ENCODE measurements at places on chromosomes 2 and 18.

DNA sequence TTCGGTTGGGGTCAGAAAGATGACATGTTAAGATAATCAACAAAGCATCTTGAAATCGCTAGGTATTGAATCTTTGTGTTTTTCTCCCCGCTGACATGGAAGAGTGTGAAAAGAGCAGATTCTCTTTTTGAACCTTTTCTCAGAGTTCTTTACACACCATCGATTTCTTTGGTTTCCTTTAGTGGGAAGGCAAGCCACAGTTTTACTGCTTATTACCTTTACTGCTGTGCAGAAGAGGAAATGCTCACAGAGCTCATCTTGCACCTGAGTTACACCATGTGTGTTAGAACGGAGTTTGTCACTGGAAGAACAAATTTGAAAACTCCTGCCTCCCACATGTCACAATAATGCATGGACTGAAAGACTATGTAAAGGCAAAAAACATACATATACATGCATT lies 45.3 kb upstream of the PDK1 start:
- no peak for DNase-seq

DNA sequence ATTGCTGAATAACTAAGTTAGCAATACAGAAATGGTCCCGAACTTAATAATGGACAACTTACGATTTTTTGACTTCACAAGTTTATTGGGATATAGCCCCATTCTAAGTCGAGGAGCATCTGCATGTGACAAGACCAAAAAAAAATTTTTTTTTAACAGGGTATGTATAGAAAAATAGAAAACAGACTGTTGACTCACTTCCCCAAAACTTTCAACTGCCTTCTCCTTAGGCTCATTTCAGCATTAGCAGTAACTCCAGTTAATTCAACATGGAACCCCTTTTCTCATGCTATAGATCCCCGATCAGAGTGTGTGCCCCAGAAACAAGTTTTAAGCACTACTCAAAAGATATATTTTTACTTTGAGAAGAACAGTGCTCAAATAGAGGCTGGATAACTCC lies 5.4 kb downstream of the CD302 start:
- no peak for DNase-seq

- DNase-seq: no peak
Observed at GRCh38 chr2:104664672-104665071, 189.2 kb upstream of the POU3F3 start.

GRCh38 chr2:228956701-228957474 lies 314.2 kb downstream of the PID1 start:
- DNase-seq: no peak

GRCh38 chr2:5315512-5315911 lies 376.7 kb upstream of the SOX11 start:
- DNase-seq: no peak
